ENCODE measurements at places on chromosomes 12 and 14.

GRCh38 chr12:28149279-28149678 lies 41.0 kb upstream of the CCDC91 start:
- DNase-seq, result no peak

DNA sequence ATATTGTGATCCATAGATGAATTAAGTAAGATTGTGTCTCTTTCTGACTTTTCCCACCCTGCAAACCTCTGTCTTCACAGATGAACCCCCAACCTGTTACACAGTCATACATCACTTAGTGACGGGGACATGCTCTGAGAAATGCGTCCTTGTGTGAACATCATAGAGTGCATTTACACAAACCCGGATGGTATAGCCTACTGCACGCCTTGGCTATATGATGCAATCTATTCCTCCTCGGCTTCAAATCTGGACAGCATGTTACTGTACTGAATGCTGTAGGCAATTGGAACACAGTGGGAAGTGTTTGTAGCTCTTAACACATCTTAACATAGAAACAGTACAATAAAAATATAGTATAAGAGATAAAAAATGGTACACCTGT lies 7.4 kb upstream of the TESPA1 start:
- DNase-seq, result no peak

DNA sequence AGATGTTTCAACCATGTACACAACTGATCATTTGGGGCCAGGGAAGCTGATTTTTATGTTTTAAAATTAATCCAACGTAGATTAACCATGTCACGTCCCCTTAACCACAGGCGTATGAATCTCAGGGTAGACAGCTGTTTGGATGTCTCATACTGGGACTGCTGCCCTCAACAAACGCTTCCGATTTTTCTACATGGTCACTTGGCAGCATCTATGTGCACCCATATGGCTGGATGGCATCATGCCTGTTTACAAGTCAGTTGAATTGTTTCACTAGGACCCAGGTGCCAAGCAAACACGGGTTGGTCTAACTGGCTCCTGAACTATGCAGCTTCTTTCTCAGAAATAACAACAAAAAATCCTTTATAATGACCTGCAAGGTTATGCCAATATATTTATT lies 393.8 kb downstream of the NPAS3 start:
- no peak for DNase-seq

- DNase-seq, result no peak
These were observed 16.9 kb downstream of the MMP17 start for GRCh38 chr12:131845121-131845520.

DNA sequence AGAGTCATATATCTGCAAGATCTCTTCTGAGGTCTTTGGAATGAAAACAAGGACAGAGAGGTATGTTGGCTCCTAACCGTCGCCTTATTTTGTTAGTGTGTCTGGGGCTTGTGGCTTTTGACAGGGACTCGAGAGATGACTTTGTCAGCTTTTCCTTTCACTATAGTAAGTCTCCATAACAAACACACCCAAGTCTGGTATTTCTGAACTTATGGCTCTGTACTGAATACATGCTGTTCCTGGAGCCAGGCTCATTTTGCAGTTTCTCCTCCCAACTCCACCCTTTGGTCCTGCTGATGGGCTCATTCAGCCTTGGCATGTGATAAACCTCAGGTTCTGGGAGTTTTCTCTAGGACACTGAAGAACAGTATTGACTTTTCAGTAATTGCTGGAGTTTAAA lies 27.7 kb upstream of the TMED10 start:
- no peak for DNase-seq
